ENCODE measurements at places on chromosomes 16 and 17. TPM values are rescaled to one million over a fixed set of nuclear protein-coding genes. Genes with fewer than 3 reads are reported as not detected.

GRB7 gene
- total RNA-seq, result 0.07 TPM

MYH13 gene
- total RNA-seq, result not detected

SLC13A2 gene
- total RNA-seq, result not detected

C16orf92 gene
- not detected for total RNA-seq

ALDH3A1 gene
- total RNA-seq, result 0.93 TPM

HSD17B2 gene
- total RNA-seq, result 0.27 TPM
